ENCODE measurements at places on chromosomes 2 and 18.

DNA sequence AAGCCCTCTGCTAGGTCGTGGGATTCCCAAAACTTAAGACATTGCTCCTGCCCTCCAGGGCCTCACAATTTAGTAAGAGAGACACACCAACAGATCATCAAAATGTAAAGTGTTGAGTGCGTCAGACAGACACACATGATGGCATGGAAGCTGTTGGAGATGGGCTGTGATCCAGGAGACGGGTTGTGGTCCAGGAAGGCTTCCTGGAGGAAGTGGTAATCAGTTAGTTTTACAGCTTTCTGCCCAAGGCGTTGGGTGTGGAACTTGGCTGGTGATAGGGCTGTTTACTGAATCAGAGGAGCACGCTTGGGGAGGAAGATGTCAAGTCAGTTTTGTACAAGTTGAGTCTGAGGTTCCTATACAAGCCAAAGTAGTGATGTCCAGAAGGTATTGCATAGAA, 24.0 kb upstream of the GLI2 start:
- no peak for DNase-seq

DNA sequence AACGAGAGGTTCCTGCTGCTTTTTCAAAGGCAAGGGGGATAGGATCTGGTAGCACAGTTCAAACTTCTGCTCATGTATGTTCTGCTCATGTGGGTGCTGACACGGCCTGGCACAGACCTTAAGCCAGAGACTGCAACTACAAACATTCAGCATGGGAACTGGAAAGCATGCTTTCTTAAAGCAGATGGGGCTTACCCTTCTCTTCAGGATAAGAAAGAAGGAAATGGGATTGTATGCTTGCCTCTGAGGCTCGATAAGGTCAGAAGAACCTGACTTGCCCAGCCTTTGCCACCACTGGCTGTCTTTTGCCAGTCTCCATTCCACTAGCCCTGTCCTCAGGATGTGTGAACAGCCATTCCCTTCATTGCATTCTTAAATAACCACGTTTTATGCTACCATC, 10.7 kb downstream of the DOCK10 start:
- no peak for DNase-seq

GRCh38 chr18:35933982-35934381, 38.5 kb upstream of the RMP24 start:
- DNase-seq: no peak

DNA sequence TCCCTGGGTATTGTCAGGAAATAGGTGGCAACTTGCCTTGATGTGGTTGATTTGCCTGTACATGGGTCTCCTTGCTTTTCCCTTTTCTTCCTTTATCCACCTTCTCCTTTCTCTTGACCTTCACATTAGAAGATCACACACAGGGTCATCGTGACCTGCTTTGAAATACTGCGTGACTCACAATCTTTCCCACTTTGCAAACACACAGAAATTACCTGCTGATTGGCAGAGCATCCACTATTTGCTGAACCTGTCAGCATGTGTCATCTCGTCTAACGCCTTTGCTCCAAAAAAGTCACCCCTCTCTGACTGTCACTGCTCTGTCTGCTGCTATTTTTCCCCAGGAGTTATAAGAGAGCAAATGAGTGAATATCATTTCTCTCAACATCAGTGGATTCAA, 60.8 kb downstream of the MYO3B start:
- no peak for DNase-seq

- no peak for DNase-seq
Measured at GRCh38 chr2:38951766-38952165, 62.1 kb downstream of the ARHGEF33 start.

- DNase-seq: no peak
Measured at GRCh38 chr18:79784965-79785770, 12.6 kb upstream of the KCNG2 start.

DNA sequence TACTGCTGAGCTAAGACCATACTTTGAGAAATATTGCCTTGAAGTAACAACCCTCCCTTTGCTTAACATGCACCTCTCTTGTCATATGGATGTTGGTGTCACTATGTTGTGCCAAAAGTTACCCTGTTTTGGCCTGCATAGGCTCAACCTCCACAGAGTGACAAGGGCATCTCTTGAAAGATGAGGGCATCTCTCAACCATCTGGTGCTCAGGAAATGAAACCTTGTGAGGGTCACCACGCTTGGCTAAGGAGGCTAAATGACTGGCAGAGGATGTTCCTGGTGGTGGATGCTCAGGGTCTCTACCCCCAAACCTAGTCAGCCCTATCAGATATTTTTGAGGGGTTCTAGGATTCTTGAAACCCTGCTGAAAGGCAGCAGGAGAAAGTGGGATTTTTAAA, 2.3 kb downstream of the LHCGR start:
- DNase-seq: no peak

DNA sequence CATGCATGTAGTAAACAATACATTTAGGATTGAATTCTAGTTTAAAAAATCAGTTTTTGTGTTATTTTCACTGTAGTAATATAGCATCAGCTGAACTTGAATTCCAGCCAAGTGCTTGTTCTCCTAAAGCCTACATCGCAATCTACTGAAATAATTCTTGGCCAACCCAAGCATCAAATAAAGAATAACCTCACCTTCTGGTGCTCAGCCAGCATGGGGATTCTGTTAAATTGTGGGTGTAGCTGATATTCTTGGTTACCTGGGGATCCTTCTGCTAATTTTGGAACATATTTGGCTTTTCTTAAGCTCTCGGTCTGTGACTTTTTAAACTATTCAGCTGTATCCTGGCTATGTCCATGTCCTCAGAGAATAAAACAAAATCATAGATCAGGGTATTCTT, 248.8 kb downstream of the NRXN1 start:
- no peak for DNase-seq

Measured in H1 (cell line).